ENCODE measurements at places on chromosomes 4 and X.

GRCh38 chrX:3599802-3600430, 113.5 kb downstream of the PRKX start:
- DNase-seq, result no peak

- no peak for DNase-seq
Observed at GRCh38 chr4:69776696-69777095, 16.3 kb upstream of the SULT1B1 start.

DNA sequence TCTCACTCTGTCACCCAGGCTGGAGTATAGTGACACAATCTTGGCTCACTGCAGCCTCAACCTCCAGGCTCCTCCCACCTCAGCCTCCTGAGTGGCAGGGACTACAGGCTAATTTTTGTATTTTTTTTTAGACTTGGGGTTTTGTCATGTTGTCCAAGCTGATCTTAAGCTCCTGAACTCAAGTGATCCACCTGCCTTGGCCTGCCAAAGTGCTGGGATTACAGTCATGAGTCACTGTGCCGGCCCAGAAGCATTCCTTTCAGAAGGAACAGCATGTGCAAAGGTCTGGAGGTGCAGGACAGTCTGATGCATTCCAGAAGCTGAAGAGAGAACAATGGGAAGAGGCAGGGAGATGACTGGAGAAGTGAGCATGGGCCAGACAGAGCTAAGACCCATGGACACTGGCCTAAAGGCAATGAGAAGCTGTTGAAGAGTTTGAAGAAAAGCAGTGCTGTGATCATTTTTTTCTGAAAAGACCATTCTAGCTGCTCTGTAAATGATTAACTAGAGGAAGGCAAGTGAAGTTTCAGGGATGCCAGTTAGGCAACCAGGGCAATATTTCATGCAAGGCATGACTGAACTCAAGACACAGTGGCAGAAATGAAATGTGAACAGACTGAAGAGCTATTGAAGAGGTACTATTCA, 43.2 kb downstream of the MANBA start:
- no peak for DNase-seq

DNA sequence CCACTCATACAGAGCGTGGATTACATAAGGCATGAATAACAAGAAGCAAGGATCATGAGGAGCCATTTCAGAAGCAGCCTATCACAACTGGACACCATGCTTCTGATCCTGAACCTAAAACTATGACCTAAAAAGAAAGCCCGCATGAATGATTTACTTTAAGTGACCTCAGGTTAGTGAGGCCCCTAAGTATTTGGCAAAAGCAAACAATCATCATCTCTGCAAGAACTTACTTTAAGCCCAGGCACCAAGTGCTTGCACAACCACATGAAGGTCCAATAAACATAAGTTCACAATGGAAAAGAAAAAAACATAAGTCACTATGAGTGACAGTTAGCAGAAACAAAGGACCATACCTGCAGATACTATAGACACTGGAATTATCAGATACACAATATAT, 7.9 kb upstream of the MBTPS2 start:
- DNase-seq, result no peak

- no peak for DNase-seq
Observed at GRCh38 chrX:72399816-72400215, 94.1 kb upstream of the CITED1 start.
